Activated CD4-positive, CD25-positive, alpha-beta regulatory T cell treated with anti-CD3 and anti-CD28 coated beads, Interleukin-2, amount 50 U/mL, for 16 hours (primary cell): ENCODE measurements at places on chromosomes 5 and 9.

- DNase-seq, result no peak
Measured at GRCh38 chr5:149386166-149386565, 7.1 kb upstream of the IL17B start.

DNA sequence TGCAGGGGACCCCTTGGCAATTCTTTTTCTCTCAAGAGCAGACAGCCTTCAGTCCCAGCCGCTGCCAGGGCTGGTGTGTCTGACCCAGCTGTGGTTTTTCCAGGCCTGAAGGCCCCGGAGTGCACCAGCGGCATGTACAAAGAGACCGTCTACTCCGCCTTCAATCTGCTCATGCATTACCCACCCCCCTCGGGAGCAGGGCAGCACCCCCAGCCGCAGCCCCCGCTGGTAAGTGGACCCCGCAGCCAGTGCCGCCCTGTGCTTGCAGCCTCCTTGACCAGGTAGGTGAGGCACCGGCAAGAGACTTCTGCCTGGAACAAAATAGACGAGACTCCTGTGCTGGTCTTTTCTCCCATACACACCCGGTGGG, 1.3 kb downstream of the TCF7 start:
- no peak for DNase-seq

DNA sequence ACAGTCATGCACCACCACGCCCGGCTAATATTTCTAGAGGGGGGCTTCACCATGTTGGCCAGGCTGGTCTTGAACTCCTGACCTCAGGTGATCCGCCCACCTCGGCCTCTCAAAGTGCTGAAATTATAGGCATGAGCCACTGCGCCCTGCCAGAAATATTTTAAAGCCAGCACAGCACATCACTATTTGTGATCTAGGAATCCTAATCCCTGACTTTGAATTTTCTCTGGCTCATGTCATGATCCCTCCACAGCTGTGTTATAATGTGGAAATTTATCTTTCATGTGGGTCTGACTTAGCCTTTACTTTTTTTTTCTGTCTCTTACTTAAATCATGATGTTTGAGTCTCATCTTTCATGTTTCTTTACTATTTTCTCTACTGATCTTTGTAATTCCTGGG, 18.7 kb upstream of the ITGA1 start:
- DNase-seq, result no peak

DNA sequence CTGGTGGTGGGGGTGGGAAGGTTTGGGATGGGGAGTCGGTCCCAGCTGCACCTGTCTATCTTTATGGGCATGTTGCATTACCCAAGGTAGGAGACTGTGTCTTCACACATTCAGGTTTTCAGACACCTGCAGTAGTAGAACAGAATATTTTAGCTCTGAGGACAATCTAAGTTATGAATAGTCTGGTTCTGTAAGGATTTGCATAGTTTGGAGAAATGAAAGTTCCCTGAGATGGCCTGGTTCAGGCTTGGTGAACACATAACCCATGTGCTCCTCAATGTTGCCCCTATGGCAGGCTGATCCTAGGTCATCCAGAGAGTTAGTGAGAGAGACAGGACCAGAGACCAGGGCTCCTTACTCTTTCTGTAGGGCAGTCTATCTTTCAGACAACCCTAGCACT, 20.7 kb downstream of the TNFSF8 start:
- no peak for DNase-seq

DNA sequence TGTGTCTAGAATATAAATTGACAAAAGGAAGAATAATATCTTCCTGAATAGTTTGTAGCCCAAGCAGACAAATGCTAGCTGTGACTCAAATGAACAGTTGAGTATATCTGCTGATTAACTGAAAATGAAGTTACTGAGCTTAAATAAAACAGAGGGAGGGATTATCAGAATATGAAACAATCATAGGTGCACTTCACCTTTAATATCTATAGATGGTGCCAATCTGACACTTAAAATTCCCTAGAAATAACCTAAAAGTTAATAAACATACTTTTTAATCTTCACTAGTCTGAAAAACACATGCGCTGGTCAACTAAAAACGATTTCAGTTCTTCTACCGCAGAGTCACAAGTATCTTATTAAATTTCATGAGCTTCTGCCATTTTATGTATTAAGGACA, 280.8 kb upstream of the RASA1 start:
- DNase-seq, result no peak

- DNase-seq, result no peak
Measured at GRCh38 chr9:36317766-36318165, 59.5 kb upstream of the GNE start.

DNA sequence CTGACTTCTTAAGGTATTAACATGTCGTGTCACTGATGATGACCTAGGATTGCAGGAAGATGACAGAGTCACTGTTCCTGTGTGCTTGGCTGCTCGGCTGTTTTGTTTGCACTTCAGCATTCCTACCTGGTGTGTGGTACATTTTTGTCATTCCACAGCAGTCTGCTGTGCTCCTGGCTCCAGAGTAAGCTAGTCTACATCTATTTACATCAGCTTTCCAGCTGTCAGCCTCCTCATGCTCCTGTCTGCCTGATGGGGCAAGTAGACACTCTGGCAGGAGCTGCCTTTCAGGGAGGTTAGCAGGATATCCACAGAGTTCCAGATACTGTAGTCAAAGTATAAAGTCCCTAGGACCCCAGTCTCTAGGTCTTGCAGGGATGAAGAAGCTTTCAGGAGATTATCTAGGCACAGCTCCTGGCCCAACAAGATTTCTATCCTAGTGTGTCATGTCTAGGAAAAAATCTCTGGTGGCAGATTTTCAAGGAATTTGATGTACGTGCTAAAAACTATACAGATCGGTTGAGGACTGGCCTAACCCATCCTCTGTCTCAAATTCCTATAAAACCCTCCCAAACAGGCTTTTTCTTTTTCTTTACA, 28.4 kb downstream of the RUSC2 start:
- DNase-seq, result no peak

- DNase-seq, result no peak
Measured at GRCh38 chr5:84032324-84032723, 311.7 kb upstream of the HAPLN1 start.

GRCh38 chr9:5886114-5886939, 4.4 kb upstream of the MLANA start:
- DNase-seq, result peak; percentile 53

DNA sequence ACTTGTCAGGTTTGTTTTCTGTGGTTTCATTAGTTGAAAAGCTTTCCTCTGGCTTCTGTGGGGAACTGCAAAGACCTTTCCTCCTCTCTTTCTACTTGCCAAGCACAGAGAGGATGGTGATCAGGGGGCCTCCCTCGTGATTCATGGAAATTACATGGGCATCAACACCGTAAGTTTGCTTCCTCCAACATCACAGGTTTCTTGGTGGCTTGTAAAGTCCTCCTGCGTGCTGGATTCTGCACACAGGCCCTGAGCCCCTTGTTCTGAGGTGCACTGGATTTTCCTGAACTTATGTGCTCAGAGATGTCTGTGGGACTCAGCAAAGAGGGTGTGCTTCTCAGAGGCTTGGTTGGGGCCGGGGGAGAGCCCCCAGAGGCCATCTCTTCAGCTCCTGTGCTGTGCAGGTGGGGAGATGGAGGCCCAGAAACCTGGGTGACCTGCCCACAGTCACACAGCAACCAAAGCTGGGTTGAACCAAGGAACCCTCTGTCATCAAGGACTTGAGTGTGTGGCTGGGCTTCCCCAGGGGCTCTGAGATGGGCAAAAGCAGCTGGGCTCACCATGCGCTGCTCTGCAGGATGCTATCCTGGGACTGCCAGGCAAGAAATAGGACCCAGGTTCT, 36.5 kb downstream of the RGS3 start:
- DNase-seq, result no peak

DNA sequence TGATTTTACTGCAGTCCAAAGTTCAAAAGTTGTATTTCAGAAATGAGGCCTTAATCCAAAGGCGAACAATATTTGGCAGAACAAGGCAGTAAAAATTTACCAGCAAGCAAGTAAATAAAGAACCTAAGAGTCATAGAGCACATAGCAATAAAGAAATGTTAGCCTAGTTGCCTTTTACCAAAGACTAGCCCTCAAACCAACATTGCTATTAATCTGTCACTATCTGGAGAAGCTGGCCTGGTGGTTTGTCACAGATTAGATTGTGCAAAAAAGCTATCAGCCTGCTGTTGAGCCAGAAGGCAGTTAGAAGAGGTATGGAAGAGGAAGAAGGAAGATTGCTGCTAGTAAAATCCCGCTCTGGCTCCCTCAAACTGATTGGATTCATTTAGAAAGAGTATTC, 304.7 kb upstream of the KLF4 start:
- DNase-seq, result no peak

DNA sequence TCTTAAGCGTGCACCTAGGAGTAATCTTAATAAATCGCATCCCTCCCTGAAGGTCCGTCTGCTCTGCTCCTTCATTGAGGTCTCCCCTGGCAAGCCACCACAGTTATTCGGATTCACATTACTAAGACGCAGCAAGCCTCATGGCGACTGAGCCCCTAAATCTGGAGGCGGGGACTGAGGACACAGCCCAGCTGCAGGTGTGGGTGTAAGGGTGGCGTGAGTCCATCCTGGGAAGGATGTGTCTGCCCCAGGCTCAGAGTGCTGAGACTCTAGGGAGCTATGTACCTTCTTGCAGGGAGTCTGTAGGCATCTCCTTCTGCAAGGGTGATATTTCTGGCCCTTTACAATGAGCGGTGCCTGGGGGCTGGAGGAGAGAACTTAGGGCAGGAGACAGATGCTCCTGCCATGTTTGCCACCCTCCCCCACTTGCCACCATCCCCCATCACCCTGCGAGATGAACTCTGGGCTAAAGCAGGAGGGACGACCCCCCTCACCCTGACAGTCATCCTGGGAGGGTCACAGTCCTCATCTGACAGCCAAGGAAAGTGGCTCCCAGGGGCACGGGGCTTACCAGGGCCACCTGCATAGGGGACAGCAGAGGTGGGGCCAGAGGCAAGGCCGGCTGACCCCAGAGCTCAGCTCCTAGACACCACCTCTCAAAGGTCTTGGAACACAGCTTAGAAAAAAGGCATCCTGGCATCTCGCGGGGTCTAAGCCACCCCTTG, 76.4 kb upstream of the FCN1 start:
- DNase-seq, result no peak

- no peak for DNase-seq
Measured at GRCh38 chr9:134590240-134591081, 51.1 kb upstream of the COL5A1 start.

DNA sequence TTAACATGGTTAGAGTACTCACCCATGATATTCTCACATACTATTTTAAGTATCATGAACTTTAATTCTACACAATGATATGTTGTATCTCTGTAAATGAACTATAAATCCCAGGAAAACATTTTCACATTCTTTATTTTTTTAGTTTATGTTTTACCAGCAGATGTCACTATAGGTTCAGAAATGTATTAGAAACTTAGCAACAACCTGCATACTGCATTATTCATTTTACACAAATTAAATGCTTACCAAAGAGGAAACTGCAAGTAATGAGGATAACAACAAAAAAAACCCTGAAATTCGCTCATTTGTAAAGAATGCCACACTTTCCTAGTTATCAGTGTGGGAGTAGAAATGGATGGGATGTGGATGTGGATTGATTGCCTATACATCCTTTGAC, 217.5 kb upstream of the OTULINL start:
- DNase-seq, result no peak

DNA sequence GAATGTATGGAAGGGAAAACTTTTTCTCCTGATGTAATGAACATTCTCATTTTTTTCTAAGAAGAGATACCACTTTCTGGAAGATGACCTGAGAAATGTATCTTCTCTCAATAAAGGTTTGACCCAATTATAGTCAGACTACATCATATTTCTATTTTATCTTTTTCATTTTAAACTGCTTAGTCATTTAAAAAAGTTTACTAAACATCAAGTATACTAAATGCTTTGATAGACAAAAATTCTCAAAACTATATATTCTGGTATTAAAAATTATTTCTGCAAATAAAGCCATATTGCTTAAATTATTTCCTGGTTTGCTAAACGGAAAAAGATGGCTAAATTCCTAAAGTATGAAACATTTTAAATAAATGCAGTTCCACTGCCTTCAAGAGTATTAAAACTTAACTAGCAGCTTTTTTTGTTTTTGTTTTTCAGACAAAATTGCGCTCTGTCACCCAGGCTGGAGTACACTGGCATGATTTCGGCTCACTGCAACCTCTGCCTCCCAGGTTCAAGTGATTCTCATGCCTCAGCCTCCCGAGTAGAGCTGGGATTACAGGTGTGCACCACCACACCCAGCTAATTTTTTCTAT, 37.1 kb downstream of the FBXW11 start:
- DNase-seq, result no peak

DNA sequence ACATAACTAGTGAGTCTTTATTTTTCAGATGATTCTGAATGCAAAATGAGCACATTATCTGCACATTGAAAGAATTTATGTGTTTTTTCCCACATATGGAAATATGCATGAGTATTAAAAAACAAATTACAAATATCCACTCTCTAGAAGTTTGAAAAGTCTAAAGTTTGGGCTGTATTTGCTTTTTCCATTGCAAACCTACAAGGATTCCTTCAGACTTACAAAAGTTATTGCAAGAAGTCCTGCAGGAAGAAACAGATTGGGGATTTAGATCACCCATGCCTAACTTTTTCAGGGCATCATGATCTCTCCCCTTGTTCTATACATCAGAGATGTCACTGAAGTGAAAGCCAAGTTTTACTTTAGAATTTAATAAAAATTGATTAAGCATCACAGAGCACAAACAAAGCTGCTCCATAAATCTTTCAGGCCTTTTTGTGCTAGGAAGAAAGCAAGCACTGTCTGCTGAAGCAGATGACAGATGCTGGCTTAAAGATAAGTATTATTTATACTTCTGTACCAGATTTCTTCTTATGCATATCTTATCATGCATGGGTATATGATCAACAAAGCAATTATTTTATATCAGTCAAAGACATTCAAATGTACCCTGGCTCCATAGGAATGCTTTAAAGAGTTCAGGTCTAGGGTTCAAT, 71.7 kb downstream of the NFIB start:
- no peak for DNase-seq

- no peak for DNase-seq
Measured at GRCh38 chr9:96665789-96666188, 10.7 kb upstream of the PRXL2C start.

DNA sequence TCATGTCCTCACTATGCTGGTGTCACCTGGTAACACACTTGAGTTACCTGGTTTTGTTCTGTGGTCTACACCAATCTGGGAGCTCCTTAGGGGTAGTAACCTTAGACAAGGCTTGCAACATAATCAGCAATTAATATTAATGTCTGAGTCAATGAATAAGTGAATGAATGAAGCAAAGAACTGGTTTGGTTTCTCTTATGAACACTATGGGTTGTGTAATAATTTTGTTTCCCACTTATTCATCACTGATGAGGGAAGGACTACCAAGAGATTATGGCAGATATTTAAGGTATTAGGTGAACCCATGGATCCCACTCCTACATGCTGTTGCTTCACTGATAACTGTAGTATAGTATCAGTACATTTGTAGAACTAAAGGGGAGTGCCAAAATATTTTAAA, 116.0 kb downstream of the SLC12A2 start:
- no peak for DNase-seq
